ENCODE measurements at places on chromosomes 7 and 10. TPM values are rescaled to one million over a fixed set of nuclear protein-coding genes. Genes with fewer than 3 reads are reported as not detected.

Gene OR6B1
- not detected for total RNA-seq

Gene HOXA2
- total RNA-seq = not detected

Gene NFKB2
- 42.4 TPM for total RNA-seq

Gene TRIM73
- 1.3 TPM for total RNA-seq

Gene GTPBP10
- 20.0 TPM for total RNA-seq

Gene KNDC1
- under 0.01 TPM for total RNA-seq

Gene SLC18A3
- total RNA-seq = not detected

Gene HABP2
- not detected for total RNA-seq

Gene TCERG1L
- not detected for total RNA-seq

Gene MSS51
- 0.24 TPM for total RNA-seq

Gene GLI3
- total RNA-seq = 2.3 TPM

Gene OR2A7
- 1.7 TPM for total RNA-seq

Gene ATRNL1
- 0.43 TPM for total RNA-seq

Gene TMEM270
- not detected for total RNA-seq

Gene NUTM2B
- total RNA-seq = 0.43 TPM

Gene ZCCHC24
- 1.5 TPM for total RNA-seq

Gene CCDC146
- total RNA-seq = 3.9 TPM

Gene OGDHL
- 0.21 TPM for total RNA-seq

Gene HKDC1
- total RNA-seq = 15.4 TPM

Gene GOLGA7B
- total RNA-seq = 0.21 TPM

Gene C10orf71
- total RNA-seq = not detected

Gene CFAP70
- total RNA-seq = 1.3 TPM

Gene CALCR
- not detected for total RNA-seq

Gene PRKCQ
- 2.3 TPM for total RNA-seq

Gene IL6
- total RNA-seq = 23.1 TPM

Gene TBC1D12
- 11.6 TPM for total RNA-seq

Gene GPR15LG
- total RNA-seq = 3.4 TPM

Gene SLC29A3
- total RNA-seq = 1.2 TPM

Gene UNC5B
- total RNA-seq = 64.6 TPM

Gene ERV3-1
- total RNA-seq = 9.0 TPM

Gene AQP1
- total RNA-seq = 5.3 TPM
